GM04503 (cell line): ENCODE measurements at places on chromosomes 13 and 19.

GRCh38 chr13:40963927-40964326, 55.2 kb downstream of the ELF1 start:
- DNase-seq = no peak

GRCh38 chr13:90884066-90884465, 463.4 kb upstream of the MIR17HG start:
- no peak for DNase-seq

DNA sequence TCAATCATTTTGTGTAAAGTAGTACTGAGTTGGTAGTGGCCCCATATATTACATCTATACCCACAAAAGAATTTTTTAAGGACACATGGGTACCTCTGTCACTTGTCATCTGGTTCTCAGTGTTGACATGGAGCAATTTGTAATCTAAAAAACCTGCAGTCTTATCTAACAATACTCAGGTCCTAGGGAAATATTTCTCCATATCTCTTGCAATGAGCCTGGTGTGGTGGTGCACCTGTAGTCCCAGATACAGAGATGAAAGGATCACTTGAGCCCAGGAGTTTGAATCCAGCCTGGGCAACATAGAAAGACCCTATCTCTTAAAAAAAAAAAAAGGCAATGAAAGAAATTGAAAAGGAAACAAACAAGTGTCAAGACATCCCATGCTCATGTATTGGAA, 70.7 kb upstream of the ZNF30 start:
- DNase-seq = no peak

- no peak for DNase-seq
Measured at GRCh38 chr19:1987197-1988187, 28.0 kb downstream of the BTBD2 start.

DNA sequence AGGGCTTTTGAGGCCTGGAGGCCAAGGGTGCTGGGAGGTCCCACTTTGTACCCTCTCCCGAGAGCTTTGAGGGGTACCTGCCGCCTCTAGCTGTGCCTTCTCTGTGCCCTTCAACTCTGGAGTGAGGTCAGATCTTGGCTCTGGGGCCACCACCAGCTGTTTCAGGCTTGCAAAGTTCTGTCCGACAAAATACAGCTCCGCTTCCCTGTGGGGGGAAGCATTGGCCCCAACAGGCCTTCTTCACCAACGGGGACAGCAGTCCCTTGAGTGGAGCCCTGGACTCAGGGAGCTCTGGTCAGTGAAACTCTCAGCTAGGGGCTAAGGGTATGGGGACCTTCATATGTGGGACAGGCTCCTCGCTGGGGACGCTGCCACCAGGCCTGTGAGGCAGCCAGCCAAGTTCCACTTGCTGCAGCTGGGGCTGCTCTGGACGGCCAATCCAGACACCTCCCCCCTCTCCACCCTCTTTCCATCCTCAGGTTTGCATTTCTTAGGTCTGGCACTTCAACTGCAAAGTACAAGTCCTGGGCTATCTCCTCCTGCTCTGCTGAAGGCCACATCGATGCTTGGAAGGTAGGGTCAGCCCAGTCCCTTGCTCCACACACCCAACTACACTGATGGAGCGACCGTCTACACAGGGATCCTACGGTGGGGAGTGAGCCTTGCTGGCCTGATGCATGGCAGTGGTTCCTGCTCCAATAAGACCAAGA, 46.8 kb downstream of the C13orf46 start:
- no peak for DNase-seq
